ENCODE measurements at places on chromosomes 7 and 10. TPM values are rescaled to one million over a fixed set of nuclear protein-coding genes. Genes with fewer than 3 reads are reported as not detected.
A peak's percentile ranks its signal among the peaks of the same experiment; 100 is the strongest.

DNA sequence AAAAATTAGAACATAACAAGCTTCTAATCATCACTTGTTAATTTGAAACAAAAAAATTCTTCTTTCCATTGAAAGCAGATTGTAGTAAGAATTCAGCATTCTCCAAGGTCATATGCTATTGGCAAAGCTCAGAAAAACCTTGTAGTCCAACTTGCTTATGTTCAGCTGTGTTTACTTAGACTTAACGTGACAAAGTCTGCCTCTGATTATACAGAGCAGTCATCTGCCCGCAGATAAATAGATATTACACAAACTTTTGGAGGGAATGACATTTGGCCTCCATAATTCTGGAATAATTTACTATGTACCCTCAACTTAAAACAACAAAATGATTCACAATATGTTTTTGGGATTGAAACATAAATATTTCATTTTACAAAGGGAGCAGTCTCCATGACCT lies 45.8 kb downstream of the MKX start:
- H3K27me3 ChIP-seq: peaks cover 2% of the 10 kb centered on the region
- H3K4me3 ChIP-seq: no peak overlapping the region
- H3K27ac ChIP-seq: no peak overlapping the region

DNA sequence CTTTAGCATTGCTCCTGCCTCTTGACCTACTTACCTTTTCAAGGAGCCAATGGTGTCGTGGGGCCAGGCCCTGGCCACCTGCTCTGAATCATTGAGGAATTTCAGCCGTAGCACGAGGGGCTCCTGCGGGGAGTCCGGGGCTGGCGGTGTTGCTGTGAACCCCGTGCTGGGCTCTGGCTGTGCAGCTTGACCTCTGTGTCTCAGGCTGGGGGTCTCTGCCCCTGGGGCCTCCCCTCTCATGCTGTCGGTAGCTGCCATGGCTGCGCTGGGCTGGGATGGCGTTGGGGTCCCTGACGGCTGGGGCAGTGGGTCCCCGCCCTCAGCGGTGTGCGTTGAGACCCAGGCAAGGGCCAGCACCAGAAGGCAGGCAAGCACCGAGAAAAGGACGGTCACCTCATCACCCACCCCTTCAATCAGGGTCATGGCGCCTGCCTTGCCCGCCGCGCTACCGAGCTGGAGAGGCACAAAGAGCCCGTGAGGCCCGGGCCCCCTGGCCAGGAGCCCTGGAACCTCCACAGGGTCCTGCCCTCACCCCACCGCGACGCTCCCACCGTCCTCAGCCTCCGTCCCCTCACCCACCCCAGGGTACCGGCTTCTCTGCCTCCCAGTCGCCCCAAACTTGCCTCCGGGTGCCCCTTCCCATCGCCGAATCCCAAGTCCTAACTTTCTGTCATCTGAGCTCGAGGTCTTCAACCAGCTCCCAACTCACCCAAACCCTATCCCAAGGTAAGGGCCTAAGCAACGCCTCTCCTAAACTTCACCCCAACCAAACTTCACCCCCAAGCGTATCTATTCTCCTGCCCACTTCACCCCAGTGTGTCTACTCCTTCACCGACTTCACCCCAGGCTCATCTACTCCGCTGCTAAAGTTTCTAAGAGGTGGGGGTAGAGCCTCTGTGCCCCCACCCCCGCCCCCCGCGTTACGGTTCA lies 887 bp downstream of the TMUB1 start:
- H3K4me3 ChIP-seq: peak overlapping the region; percentile 72
- H3K36me3 ChIP-seq: no peaks in the 10 kb centered on the region
- H3K4me1 ChIP-seq: peaks cover 59% of the 10 kb centered on the region
- no peaks in the 10 kb centered on the region for H3K27me3 ChIP-seq
- peak overlapping the region; percentile 93 for H3K27ac ChIP-seq

DNA sequence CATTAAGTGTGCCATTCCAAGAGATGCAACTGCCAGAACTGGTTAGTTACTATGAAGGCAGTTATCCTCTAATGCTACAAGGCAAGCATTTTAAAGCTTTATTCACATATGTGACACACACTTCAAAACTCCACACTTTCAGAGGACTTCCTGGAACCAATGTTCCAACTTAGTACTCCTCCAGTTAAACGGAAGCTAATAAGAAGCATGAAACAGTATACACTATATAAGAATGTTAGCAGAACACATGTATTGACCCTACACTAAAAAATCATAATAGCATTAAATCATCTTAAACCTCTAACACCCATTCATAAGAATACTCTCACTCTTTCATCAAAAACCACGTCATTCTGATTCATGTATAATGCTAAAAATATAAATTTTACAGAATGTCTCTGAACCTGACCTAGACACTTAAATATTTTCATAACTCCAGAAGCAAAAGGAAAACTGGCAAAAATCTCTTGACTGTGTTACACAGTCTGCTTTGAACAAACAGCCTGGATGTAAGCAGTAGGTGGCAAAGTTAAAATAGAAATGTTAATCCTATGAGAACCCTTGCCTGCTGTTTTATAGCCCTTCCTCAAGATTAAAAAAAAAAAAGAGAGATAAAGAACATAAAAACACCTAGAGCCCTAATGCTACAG lies 135.0 kb downstream of the SEMA3C start:
- peaks cover 5% of the 10 kb centered on the region for H3K36me3 ChIP-seq
- no peak overlapping the region for H3K4me3 ChIP-seq
- DNase-seq: peak; percentile 48
- peaks cover 5% of the 10 kb centered on the region for H3K4me1 ChIP-seq
- peak overlapping the region; percentile 33 for H3K27ac ChIP-seq

DNA sequence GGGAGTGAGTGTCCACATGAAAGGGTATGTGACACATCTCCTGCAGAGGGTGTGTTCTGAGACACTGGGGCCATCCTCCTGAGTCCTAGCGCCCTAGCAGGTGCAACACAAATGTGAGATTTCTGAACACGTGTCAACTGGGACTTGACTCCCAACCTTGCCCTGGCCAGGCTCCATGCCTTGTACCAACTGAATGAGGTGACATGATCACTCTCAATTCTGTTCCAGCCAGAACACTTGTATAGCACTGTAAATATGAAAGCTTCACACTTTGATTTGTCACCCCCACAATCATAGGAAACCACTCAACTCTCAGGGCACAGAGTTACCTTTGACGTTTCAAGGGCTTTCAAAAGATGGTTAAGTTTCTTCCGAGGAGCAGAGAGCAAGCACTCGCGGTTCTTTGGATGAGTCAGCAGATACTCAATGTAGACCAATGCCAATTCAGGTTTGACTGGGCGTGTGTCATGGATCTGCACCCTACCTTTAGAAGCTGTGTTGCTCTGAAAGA lies 48.6 kb downstream of the NCAPG2 start:
- no peak overlapping the region for H3K27ac ChIP-seq
- H3K4me3 ChIP-seq: no peak overlapping the region
- H3K27me3 ChIP-seq: no peaks in the 10 kb centered on the region
- no peak for DNase-seq

- H3K36me3 ChIP-seq: no peaks in the 10 kb centered on the region
- no peaks in the 10 kb centered on the region for H3K27me3 ChIP-seq
- no peak overlapping the region for H3K4me3 ChIP-seq
Observed at GRCh38 chr10:43845121-43845520, 196.4 kb upstream of the ZNF32 start.

GRCh38 chr10:29083096-29083495 lies 205.8 kb upstream of the LYZL1 start:
- no peaks in the 10 kb centered on the region for H3K36me3 ChIP-seq
- DNase-seq: peak; percentile 44
- no peak overlapping the region for H3K4me3 ChIP-seq
- H3K27ac ChIP-seq: peak overlapping the region; percentile 6
- H3K27me3 ChIP-seq: no peaks in the 10 kb centered on the region
- peaks cover 20% of the 10 kb centered on the region for H3K4me1 ChIP-seq

Gene HABP2
- 0.04 TPM for total RNA-seq

Gene KCP
- 0.58 TPM for total RNA-seq

Gene GPR146
- 2.7 TPM for total RNA-seq
